SJSA1 (cell line): ENCODE measurements at places on chromosomes 16 and 17. TPM values are rescaled to one million over a fixed set of nuclear protein-coding genes. Genes with fewer than 3 reads are reported as not detected.

Gene KRT17
- 3,176 and 3,345 TPM in 2 replicates for total RNA-seq

Gene C16orf78
- total RNA-seq: not detected in 2 replicates

Gene RPRML
- total RNA-seq: not detected in 2 replicates

Gene GPR139
- not detected in 2 replicates for total RNA-seq

Gene PYY
- total RNA-seq: not detected in 2 replicates

Gene UTS2R
- total RNA-seq: 0.18 TPM in 1 of 2 replicates, not detected in the other

Gene ACSM2A
- not detected in 2 replicates for total RNA-seq

DNA sequence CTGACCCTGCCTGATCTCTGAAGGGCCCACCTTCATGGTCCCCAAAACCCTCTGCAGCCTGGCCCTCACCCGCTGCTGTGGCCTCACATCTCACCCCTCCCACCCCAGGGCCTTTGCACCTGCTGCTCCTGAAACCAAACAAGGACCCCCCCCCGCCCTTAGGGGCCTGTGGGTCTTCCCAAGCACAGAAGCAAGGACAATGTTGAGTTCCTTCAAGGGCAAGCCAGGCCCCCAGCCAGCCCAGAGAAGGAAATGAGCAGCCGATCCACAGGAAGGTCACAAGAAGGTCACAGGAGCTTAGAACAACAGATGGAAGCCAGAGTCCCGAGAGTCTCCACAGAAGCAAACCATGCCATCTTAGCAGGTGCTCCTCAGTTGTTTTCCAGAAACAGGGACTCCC lies 493 bp upstream of the PDE6G start:
- DNase-seq: no peak

DNA sequence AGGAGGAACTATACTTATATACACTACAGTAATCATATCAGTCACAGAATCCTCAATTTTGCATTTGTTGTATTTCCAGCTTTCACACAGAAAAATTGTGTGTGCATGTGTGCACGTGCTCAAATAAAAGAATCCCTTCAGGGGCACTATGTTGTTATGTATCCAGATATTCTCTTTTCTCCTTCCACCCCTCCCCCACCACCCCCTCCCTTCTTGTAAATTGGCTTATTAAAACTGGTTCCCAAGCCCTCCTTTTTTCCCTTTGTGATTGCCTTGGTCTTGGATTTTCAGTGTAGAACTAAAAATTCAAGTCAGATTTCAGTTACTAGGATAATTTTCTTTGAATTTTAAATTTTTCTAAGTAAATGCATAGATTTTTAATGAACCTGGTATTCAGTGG lies 86.3 kb downstream of the WNT3 start:
- no peak for DNase-seq

DNA sequence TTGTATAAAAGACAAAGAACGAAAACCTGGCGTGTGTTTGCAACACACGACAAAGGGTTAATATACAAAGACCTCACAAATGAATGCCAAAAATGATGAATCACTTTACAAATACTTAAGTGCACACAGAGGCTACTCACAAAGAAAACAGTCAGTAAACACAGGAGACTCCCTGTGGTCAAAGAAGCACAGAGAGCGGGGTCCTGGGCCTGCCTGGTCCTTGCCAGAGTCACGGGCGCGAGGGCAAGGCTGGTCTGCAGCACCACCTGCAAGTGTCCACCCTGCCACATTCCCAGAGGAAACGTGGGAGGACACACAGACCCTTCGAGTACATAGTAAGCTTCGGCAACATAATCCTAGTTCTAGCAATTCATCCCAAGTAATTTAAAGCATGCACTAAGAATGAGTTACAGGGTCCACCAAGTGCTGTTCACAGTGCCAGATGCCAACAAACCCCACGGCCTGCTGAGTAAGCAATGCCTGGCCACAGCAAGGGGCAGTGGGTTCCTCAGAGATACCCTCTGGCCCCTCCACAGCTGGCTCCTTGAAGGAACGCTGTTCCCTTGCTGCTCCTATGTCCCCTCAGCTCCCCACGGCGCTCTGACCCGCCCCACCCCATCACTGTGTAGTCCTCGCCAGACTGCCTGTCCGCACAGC lies 24.6 kb upstream of the FAAP100 start:
- peak; percentile 92 for DNase-seq

GRCh38 chr17:3828151-3828851 lies 17.7 kb downstream of the NCBP3 start:
- peak; percentile 21 for DNase-seq

DNA sequence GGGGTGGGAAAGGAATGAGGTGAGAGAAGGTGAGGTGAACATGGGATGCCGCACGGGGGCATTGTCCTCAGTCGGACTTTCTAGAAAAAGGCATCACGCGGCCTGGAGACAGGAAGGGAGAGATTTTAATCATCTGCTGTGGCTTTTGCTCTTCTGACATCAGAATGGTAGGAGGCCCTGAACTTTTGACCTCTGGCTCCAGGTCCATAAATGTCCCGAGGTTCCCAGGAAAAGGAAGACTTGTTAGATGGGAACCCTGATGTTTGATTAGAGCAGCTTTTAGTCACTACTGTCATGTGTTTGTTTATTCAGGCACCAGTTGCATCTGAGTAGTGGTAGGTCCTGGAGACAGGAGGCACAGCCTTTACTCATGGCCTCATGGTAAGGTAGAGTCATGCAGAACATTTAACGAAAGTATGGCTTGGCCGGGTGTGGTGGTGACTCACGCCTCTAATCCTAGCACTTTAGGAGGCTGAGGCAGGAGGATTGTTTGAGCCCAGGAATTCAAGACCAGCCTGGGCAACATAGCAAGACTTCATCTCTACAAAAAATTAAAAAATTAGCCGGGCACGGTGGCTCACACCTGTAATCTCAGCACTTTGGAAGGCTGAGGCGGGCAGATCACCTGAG lies 203.1 kb downstream of the MSI2 start:
- DNase-seq: peak; percentile 97

DNA sequence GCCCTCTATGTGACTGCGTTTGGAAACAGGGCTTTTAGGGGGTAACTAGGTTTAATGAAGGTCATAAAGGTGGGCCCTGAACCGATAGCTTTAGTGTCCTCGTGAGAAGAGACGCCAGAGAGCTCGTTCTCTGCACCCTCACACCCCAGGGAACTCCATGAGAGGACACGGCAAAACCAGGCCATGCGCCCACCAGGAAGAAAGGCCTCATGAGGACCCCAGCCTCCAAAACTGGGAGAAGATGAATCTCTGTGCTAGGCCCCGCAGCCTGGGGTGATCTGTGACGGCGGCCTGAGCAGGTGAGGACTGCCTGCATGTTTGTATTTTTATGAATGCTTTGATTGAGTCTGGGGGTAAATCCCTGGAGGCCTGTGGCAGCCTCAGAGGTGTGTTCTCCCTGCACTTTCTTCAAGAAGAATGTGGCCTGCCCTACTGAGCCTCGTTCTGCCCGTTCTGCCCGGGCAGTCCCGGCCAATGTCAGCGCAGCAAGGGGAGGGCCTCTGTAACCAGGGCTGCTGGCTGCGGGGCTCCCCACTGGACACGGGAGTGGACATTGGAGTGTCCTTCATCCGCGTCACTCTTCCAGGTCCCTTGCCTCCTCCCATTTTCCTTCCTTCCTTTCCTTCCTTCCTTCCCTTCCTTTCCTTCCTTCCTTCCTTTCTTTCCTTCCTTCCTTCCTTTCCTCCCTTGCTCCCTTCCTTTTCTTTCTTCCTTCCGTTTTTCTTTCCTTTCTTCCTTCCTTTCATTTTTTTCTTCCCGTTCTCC lies 6.8 kb upstream of the RNF213 start:
- DNase-seq: no peak

GRCh38 chr17:48909783-48910182 lies 1.6 kb downstream of the UBE2Z start:
- no peak for DNase-seq

- DNase-seq: no peak
Measured at GRCh38 chr17:73103641-73104335, 11.3 kb upstream of the SLC39A11 start.

GRCh38 chr16:23594186-23594585 lies 1.9 kb downstream of the NDUFAB1 start:
- no peak for DNase-seq

DNA sequence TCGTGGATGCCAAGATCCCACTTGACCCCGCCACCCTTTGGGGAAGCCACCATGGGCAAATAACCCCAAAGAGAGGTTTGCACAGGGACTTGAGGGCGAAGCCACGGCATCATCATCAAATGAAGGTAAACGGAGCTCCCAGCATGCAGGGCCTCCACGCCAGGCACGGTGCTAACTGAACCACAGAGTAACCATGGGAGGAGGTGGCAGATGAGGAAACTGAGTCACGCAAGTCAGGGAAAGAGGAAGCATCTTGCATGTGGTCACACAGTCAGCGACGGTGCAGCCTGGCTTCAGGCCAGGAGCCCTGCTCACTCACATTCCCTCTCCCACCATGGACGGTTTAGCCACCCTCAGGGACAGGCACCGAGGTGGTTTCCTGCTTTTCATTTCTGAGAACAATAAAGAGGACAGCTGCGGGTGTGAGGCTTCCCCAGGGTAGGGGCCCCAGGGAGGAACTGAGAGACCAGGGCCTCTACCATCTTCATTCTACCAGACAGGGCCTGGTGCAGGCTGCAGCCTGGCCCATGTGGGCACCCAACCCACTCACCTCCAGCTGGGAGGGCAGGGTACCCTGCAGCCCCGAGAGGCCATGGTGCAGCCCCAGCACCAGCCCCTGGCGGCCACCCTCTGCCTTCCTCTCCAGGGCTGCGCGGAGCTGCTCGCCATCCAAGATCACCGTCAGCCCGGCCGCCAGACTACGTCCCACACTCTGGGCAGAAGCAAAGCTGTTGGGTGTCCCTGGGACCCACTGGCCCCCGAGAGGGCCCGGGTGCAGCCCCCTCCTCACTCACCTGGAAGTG lies 78.3 kb downstream of the RMI2 start:
- DNase-seq: no peak

DNA sequence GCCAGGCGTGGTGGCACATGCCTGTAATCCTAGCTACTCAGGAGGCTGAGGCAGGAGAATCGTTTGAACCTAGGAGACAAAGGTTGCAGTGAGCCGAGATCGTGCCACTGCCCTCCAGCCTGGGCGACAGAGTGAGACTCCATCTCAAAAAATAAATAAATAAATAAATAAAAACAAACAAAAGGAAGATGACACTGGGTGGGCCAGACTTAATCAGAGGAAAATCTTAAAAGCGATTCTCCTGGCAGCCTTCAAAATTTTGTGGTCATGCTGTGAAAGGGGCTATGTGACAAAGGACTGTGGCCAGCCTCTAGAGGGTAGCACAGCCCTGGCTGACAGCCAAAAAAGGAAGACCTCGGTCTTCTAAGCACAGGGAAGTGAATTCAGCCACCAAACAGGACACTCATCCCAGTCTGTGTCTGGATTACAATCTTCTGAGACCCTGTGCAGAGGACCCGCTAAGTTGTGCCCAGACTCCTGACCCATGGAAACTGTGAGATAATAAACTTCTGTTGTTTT lies 391.1 kb downstream of the CNTNAP4 start:
- no peak for DNase-seq

DNA sequence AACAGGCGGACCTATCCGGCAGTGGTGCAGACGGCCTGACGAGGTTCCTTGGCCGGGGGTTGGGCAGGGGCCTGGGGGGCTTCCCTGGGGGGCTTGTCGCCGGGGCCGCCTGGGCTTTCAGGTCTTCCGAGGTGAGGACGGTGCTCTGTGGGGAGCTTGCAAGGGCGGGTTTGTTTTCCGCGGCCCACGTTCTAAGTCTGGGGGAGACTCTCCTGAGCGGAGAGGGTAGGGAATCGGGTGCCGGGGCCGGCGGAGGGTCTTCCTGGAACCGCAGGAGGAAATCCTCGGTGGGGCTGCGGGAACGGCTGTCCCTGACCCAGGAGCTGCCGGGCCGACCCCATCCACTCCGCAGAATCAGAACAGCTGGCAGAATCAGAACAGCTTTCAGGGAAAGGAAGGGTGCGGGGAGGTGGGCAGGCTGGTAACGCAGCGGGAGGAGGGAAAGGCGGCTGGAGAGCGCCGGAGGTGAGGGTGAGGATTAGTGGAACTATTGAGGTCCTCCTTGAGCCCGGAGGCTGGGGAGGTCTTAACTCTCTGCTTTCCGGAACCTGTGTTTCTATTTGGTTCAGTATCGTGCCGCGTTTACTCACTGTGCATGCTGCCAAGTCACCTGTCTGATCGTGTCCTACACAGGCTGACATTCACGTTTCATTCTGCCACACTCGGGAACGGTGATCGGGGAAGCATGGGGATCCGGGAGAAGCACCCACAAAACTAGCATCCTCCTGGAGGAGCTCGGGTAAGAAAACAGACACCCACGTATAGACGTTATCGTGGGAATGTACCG lies 28.9 kb downstream of the CPSF4L start:
- DNase-seq: peak; percentile 66

DNA sequence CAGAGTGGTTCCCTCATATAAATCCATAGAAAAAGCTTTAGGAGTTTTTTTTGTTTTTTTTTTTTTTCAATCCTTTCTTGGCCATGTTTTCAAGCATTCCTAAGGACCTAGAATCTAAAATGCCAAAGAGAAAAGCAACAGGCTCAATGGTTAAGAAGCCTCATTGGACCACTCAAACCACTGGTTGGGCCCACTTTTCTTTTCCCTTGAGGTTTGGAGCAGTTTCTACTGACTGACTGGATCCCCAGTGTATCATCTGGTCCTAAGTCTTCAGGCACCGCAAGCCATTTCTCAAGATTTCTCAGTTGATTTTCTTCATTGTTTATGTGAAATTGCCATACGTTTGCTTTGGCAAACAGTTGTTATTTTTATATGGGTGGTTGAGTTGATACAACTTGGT lies 14.4 kb downstream of the METTL9 start:
- DNase-seq: no peak

- DNase-seq: no peak
Measured at GRCh38 chr17:11121341-11121985, 119.5 kb upstream of the SHISA6 start.

DNA sequence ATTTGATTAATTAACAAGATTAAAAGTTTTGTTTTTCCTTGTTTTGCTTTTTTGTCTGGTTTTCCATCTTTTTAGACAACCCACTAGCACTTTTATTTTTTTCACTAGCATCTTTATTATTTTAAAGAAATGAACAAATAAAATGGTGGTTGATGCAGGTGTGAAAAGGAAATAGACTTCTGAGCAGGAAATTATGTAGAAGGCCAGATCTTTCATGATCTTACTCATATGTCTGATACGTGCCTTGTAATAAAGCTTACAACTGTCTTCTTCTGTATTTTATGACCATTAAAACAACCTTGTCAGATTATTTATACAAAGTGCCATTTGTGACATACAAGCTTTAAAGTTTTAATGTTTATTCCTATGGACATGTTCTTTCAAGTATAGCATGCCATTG lies 6.3 kb downstream of the SLFN12L start:
- DNase-seq: no peak

DNA sequence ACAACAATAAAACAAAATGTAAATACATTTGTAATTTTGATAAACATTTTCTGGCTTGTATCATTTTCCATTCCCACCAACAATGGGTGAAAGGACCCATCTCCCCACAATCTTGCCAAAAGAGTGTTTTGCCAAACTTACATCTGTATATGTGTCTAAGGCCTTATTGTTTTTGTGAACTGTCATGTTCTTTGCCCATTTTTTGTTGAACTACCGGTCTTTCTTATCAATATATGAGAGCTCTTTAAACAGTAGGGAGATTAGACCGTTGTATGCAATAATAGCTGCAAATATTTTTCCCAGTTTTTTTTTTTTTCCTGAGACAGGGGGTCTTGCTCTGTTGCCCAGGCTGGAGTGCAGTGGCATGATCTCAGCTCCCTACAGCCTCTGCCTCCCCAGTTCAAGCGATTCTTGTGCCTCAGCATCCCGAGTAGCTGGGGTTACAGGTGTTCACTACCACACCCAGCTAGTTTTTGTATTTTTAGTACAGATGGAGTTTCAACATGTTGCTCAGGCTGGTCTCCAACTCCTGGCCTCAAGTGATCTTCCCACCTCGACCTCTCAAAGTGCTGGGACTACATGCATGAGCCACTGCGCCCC lies 9.6 kb upstream of the STX4 start:
- no peak for DNase-seq
